ENCODE measurements at places on chromosomes 11 and 22.

DNA sequence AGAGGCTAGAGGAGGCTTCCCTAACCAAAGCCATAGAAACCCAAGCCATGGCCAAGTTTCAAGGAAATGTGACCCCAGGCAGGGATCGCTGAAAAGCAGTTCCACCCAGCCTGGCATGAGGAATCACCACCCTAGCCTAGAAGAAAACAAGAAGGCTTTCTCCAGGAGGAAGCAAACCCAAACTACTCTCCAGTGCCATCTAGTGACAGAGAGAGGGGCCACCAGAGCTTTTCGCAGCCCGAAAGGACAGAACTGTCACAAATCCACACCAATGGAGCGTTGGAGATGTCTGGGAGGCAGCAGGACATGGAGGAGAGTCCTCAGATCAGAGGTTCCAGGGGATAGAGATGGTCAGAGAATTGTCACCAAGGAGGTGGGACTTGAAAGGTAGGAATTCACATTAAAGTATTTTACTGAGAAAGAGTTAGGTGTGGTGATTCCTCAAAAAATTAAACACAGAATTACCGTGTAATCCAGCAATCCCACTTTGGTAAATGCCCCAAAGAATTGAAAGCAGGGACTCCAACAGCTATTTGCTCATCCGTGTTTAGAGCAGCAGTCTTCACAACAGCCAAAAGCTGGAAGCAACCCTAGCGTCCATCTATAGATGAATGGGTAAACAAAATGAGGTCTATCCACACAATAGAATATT, 67.3 kb upstream of the NUP50 start:
- DNase-seq = peak; percentile 38

DNA sequence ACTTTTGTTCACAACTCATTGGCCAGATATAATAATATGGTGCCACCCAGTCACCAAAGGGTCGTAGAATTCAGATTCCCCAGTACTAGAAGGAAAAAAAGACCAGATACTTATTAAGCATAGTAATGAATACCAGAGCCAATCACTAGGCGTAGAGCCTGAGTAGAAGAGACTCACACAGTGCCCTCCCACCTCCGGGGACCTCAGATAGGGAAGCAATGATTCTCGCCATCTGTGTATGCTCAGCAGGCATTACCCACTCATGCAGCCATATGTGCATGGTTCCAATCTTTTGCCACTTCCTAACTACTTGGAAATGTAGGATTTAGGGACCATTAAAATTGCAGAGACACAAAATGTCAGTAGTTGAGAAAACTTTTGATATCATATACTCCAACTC, 85.3 kb downstream of the C11orf87 start:
- DNase-seq = no peak

- DNase-seq = no peak
Observed at GRCh38 chr11:69958308-69958707, 119.8 kb upstream of the ANO1 start.

- DNase-seq = peak; percentile 26
Observed at GRCh38 chr11:67345920-67346819, 7.2 kb downstream of the POLD4 start.

GRCh38 chr11:104275992-104276391, 112.0 kb upstream of the PDGFD start:
- no peak for DNase-seq
